ENCODE measurements at places on chromosomes 4 and X. TPM values are rescaled to one million over a fixed set of nuclear protein-coding genes. Genes with fewer than 3 reads are reported as not detected.

The LRP2BP gene
- total RNA-seq = 0.39 TPM

The MAGEA11 gene
- total RNA-seq = 10.0 TPM

The KLHL34 gene
- not detected for total RNA-seq

The DIPK2B gene
- total RNA-seq = not detected

The EGFL6 gene
- not detected for total RNA-seq

The TAF7L gene
- not detected for total RNA-seq

The GAGE12E gene
- not detected for total RNA-seq

The PNMA6A gene
- total RNA-seq = 0.29 TPM

The AFF1 gene
- 5.8 TPM for total RNA-seq

The SPINK2 gene
- not detected for total RNA-seq

Measured in H4 (cell line).